ENCODE measurements at places on chromosomes 11 and 22.
A peak's percentile ranks its signal among the peaks of the same experiment; 100 is the strongest.

DNA sequence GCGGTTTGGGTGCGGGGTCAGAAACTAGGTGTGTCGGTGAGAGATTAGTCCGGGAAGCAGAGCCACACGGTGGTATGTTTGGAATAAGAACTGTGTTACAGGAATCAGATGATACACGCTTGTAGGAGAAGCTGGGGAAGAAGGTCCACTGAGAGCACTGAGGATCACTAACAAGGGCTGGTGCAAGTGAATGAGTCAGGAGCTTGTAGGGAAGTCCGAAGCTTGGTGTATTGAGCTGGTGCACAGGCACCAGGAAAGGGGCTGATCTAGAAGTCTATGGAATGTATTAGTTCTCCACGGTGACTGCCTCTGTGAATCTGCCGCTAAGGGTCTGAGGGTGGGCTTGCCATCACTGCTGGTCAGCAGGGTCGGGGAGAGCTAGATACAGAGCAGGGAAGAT is 18.8 kb upstream of the GRK3 start:
- no peak for DNase-seq

DNA sequence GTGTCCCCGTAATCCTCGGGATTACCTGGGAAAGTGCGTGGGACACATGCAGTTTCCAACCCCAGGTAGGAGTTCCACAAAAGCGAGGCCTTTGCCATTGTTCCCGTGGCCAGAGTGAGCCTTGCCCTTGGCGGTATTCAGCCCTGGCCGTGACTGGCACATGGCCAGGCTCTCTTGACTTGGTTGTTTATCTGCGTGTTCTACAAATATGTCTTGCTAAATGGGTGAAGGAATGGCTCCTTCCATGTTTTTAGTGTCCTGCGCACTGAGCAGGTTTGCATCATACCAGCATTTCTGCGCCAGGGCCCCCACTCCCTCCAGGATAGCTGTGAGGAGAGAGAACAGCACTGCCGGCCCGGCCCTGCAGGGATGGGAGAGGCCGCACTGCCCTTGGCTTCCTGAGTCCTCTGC is 20.0 kb downstream of the POLR3H start:
- no peak for DNase-seq

GRCh38 chr11:6414874-6415328 is 4.0 kb downstream of the APBB1 start:
- no peak for DNase-seq

DNA sequence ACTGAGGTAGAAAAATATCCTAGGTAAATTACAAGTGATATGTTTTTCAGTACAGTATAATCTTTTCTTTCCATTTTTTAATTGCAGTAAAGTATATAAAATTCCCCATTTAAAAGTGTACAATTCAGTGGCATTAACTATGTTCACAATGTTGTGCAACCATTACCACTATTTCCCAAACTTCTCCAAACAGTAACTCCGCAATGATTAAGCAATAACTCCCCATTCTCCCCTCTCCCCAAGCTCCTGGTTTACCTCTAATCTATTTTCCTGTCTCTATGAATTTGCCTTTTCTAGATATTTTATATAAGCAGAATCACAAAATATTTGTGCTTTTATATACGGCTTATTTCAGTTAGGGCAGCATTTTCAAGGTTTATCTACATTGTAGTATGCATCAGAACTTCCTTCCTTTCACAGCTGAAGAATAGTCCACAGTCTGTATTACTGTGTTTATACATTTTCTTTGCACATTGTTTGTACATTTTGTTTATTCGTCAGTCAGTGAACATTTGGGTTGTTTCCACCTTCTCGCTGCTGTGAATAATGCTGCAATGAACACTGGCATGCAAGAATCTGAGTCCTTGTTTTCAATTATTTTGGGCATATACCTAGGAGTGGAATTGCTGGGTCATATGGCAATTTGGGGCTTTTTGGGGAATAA is 110.7 kb downstream of the RPL27A start:
- DNase-seq, result no peak

DNA sequence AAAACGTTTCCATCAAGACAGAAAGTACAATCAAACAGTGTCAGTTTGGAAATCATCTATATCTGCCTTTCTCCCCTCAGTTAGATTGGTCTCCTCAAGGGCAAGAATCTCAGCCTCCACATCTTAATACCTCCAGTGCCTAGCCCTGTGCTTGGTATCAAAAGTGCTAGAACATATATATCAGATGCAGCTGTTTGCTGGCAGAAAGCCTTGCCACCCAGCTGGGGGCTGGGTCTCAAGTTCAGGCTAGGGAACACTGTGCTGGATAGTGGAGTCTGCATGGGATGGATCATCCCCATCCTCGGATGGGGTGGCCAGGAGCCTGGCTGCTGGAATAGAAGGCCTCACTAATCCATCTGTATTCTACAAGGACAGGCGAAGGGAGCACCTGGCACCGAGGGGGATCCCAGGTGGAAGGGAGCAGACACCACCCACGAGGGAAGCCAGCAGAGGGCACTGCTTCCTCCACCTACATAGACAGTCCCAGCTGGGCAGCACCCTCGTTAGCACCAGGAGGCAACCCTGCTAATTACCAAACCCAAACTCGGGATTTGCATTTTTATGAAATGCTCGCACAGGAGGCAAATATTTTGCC is 602.2 kb downstream of the BUD13 start:
- no peak for DNase-seq

DNA sequence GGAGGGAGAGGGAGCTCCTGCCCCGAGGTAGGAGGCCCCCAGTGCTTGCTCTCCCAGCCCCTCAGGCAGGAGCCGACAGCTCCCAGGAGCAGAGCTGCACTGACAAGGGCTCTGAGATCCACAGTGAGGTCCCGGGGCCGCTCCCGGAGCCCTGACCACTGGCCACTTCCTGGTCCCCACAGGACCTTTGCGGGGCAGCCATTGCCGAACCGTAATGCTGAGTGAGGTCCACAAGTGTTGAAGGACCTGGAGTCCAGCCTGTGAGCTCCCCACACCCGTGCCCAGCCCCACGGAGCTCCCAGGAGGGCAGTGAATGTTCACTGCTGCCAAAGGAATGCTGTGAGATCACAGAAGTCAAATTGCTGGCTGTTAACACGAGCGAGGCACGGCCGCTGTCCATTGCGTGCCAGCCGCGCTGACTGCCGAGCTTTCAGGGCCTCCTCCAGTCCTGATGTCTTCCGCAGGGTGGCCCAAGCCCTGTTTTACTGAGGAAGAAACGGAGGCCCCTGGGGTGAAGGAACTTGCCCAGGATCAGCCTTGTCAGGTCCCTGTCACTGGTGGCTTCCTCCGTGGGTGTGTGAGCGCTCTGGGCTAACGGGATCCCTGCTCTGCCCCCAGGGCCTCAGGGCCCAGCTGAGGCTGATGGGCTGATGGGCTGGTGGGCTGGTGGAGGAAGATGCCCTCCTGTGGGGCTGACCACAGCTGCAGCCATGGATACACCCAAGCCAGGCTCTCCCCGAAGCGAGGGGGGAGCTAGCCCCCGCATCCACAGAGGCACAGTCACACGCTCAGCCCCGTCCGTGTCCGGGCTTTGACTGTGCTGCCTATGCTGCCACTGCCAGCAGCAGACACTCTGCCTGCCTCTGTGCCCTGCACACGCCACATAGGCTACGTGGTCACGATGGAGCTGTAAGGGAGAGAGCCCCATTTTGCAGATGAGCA is 70.8 kb downstream of the WNT7B start:
- no peak for DNase-seq

- DNase-seq, result no peak
Measured at GRCh38 chr22:20128902-20129746, 2.5 kb upstream of the ZDHHC8 start.

DNA sequence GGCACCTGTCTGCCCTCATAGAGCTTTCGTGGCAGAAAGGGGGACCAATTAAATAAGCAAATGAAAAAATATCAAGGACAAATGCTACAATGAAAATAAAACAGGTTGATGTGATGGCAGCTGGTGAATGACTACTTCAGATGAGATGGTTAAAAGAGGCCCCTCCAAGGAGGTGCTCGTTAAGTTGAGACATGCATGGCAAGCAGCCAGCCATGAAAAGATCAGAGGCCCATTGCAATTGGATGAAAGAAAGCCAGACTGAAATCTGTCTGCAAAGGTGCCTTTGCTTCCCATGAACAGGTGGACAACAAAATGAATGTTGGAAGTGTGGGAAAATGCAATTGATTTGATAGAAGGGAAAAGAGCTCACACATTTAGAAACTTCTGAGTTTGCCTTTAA is 848 bp upstream of the TRPC6 start:
- no peak for DNase-seq

GRCh38 chr11:95242091-95242844 is 11.3 kb upstream of the SESN3 start:
- no peak for DNase-seq

DNA sequence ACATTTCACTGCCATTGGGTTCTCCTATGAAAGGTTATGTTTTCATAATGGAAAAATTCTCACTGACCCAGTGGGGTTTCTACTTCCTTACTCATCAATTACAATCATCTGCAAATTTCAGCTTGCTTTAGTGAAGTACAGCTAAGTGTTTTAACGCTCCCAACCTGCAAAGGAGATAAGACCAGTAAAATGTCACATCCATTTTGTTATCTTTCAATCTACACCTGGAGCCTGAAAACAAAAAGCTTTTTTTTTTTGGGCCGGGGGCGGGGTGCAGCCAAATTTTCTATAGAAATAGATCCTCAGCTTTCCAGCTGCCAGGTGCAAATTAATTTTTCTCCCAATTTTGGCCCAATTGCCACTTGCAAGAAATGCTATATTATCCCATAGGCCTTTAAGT is 40.6 kb downstream of the CADM1 start:
- DNase-seq, result no peak

GRCh38 chr11:27387362-27387761 is 24.3 kb upstream of the CCDC34 start:
- no peak for DNase-seq

DNA sequence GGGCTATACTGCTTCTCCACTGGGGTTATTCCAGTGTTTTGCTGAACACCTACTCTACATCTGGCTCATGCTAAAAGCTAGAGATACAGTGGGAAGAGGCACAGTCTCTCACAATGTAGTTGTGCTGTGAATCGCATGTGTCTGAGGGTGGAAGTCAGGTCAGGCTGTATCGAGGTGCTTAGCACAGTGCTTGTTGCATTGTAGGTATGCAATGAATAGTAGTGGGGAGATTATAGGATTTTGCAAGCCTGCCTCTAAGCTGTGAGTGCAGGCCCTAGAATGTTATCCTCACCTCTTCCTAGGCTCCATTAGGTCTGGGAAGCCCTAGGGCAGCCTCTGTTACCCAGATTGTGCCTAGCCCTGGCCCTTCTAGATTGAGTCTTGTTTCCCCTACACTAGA is 37.4 kb downstream of the MYO18B start:
- no peak for DNase-seq

- no peak for DNase-seq
Measured at GRCh38 chr11:17209939-17210245, 2.1 kb upstream of the PIK3C2A start.

DNA sequence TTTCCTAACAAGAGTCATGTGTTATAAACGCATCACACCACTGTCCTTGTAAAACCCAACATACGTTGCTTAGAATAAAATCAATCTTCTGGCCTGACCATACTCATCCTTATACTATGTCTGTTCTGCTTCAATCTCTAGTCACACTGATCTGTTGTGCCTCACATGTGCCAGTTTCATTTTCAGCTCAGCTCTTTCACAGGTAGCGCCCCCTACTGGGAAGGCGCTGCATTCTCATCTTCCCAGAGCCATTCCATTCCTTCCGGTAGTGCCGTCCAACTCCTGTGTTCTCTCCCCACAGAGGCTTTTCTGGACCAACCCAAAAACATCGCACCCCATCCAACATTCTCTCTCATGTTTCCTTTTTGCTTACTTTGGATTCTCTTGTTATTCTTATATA is 22.2 kb downstream of the CASP5 start:
- DNase-seq, result no peak

DNA sequence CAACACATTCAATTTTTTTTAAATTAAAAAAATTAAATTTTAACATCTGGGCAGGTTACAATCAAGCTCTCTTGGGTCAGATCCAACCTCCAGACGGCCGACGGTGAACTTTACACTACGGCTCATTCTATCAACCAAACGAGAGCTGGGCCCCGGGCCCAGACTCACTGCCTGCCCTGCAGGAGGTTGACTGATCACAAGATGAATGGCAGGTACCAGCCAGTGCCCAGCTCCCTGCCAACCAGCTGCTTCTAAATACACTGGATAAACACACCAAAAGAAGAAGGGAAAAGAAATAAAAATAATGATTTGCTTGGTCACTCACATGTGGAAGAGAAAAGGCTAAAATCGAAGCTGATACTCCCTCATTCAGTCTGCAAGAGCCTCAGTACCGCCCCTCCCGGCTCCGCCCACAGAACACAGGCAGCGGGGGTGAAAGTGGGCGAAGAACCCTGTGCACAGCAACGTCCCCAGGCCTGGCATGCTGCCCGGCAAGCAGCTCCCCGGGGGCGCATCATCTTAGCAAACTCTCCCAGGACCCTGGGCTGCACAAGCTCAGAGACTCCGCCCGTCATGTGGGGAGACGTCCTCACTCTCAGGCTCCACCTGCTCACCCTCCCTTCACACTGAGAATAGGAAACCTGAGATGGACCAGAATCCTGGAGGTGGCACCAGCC is 303.4 kb downstream of the SHANK2 start:
- no peak for DNase-seq

DNA sequence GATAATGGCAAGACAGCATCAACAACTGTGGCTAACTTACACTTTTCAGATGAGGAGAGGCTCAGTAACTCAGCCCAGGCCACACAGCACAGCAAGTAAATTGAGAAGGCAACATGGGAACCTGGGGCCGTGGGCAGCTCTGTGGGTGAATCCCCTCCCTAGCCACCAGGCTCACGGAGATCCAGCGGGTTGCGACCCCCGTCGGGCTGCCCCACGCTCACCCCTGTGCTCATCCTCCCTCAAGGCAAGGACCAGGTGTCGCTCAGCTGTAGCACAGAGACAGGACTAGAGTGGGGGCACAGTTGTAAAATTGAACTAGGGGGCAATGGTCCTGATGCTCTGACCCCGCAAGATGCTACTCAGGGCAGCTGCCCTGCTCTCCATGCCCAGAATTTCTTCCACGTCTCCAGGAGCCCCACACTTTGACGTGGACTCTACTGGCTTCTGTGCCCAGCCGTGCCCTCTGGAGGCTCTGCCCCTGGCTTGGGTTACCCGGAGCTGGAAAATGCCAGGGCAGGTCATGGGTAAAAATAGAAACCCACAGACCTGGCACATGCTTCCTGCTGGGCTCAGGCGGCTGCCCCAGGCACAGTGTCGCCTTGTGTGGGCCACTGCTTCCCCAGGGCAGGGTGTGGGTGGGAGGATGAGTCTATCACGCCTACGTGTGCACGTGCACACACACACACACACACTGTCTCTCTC is 9.0 kb downstream of the TUBA8 start:
- no peak for DNase-seq

DNA sequence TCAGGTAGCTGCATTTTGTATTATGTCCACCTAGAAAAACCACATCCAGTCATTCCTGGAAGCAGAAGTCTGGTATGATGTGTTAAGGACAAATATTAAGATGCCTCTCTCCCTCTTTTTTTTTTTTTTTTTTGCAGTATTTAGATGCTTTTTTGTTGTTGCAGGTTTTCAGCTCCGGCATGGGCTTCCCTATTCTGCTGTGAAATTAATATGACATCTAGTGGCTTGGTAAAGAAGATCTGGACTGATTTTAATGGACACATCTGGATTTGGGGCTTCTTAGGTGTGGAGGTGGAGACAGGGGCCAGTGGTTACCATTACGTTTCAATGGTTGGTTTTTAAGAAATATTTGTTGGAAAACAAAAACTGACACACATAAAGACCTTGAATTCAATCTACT is 47.5 kb upstream of the RASSF10 start:
- DNase-seq, result no peak

- DNase-seq, result peak; percentile 82
Measured at GRCh38 chr22:44975427-44976262, 34.2 kb downstream of the PHF21B start.
